ENCODE measurements at places on chromosomes 3 and 15.
A peak's percentile ranks its signal among the peaks of the same experiment; 100 is the strongest.

GRCh38 chr3:112640930-112641801 lies at the start of gene CCDC80:
TSS of gene CCDC80 (minus strand) at chr3:112641143. CDS start at chr3:112639905, 1,238 bp downstream.
- peak; percentile 89 for DNase-seq

- no peak for DNase-seq
Observed at GRCh38 chr3:64221571-64222257, 3.6 kb downstream of the PRICKLE2 start.

- DNase-seq, result no peak
Observed at GRCh38 chr3:185292238-185292637, 38.4 kb upstream of the EHHADH start.

- no peak for DNase-seq
Observed at GRCh38 chr15:86654501-86654900, 574.8 kb downstream of the AGBL1 start.

- DNase-seq, result no peak
Observed at GRCh38 chr15:63491116-63491827, 13.1 kb upstream of the USP3 start.

- DNase-seq, result no peak
Observed at GRCh38 chr3:57221883-57222282, 5.6 kb upstream of the APPL1 start.

- no peak for DNase-seq
Observed at GRCh38 chr3:134348524-134348923, 25.7 kb downstream of the AMOTL2 start.

DNA sequence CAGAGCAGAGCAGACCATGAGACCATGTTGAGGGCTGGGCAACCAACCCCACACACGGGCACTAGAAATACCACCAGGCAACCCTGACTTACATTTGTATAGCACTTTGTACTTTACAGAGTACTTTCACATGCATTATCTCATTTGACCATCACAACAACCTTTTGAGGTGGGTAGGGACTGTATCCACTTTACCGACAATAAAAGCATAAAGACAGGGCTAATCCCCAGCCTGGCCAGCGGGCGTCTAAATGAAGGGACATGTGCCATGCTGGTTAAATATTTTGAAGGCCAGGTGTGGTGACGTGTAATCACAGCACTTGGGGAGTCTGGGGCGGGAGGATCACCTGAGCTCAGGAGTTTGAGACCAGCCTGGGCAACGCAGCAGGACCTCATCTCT lies 23.6 kb downstream of the RASGRP1 start:
- DNase-seq, result no peak

GRCh38 chr15:68480296-68480695 lies 48.3 kb upstream of the ITGA11 start:
- no peak for DNase-seq

- DNase-seq, result no peak
Observed at GRCh38 chr3:63964681-63965485, 52.7 kb upstream of the SCAANT1 start.

DNA sequence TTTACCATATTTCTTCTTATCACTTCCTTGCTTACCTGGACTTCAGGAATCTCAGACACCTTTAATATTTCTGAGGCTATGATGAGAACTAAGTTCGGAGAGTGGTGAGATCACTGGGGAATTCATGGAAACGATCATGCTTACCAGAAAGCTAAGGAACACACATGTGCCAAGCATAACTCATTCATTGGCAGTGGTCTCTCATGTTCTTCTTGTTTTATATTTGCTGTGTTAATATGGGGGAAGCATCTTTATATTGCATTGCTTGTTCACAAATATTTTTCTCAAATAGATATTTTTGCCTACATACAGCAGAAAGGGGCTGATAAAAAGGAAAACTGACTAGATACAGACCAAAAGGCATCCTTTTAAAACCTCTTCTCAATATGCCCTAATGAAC lies 55.8 kb downstream of the COL6A6 start:
- no peak for DNase-seq

GRCh38 chr15:95259513-95259912 lies 1028.2 kb downstream of the MCTP2 start:
- peak; percentile 47 for DNase-seq

All from HFF-Myc (cell line).